Left kidney (tissue), 8 donors: ENCODE measurements at places on chromosomes 7 and 10. TPM values are rescaled to one million over a fixed set of nuclear protein-coding genes. Genes with fewer than 3 reads are reported as not detected.

GRCh38 chr7:42831718-42832522 is 80.0 kb downstream of the C7orf25 start:
- peak; percentile 68 for DNase-seq

DNA sequence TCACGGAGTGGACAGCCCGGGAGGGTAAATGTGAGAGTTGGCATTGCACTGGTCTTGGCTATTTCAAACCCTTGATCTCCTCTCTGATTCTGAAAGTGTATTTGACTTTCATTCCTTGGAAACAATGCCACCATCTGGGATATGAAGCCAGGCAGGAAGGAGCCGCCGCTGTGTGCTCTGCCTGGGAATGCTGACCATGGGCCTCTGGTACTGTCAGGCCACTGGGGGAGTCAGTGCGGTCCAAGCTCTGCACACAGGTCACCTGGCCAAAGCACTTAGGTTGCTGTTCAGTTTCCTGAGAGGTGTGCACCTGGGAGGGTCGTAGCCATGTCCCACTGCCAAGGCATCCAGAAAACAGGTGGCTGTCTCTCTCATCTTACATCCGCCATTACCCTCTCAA is 68.5 kb upstream of the SHH start:
- no peak for DNase-seq

HTR5A gene
- not detected for polyA plus RNA-seq

- no peak for DNase-seq
These were observed 8.8 kb downstream of the FZD9 start for GRCh38 chr7:73442222-73442902.

GCK gene
- 2.8 TPM for polyA plus RNA-seq
